ENCODE measurements at places on chromosomes 6 and 20.

- DNase-seq: no peak
These were observed 20.6 kb upstream of the BHLHE23 start for GRCh38 chr20:63027221-63027921.

DNA sequence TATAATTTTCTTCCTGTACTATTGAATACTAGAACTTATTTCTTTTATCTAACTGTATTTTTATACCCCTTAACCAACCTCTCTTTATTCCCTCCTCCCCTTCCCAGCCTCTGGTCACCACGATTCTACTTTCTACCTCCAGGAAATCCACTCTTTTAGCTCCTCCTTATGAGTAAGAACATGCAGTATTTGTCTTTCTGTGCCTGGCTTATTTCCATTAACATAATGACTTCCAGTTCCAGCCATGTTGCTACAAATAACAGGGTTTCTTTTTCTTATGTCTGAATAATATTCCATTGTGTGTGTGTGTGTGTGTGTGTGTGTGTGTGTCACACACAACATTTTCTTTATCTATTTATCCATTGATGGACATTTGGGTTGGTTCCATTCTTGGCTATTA is 152.3 kb upstream of the OLIG3 start:
- no peak for DNase-seq

- no peak for DNase-seq
These were observed 74.7 kb downstream of the ZHX3 start for GRCh38 chr20:41242807-41243206.

GRCh38 chr6:33205191-33206026 is 954 bp downstream of the HSD17B8 start:
- no peak for DNase-seq

DNA sequence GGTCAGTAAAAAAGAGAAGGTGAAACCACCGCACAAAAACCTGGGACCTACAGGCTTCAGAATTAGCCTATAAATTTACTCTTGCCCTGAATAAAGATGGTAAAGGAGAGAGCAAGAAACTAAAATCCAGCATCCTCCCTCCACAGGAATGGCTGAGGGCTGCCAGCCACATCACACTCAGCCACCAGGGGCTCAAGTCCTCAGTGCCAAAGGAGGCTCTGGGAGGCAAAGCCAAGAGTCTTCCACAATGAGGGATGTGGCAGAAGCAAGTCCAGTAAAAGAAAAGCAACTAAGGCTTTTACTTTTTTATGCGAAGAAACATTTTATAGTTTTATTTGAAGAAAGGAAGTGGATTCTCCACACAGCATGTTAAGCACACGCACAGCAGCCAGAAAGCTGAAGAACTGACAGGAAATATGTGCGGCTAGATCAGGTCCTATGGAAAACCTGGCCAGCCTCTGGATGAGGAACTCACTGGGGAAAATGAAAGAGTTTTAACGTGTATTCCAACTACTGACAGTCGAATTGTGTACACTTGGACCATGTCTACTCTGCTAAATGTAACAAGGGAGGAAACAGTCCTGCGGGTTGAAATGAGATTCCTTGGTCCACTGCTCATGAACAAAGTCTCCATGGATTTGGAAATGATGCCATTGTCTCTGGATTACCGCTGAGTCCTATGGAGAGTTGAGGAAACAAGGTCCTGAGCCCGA is 219.4 kb upstream of the SSTR4 start:
- no peak for DNase-seq

DNA sequence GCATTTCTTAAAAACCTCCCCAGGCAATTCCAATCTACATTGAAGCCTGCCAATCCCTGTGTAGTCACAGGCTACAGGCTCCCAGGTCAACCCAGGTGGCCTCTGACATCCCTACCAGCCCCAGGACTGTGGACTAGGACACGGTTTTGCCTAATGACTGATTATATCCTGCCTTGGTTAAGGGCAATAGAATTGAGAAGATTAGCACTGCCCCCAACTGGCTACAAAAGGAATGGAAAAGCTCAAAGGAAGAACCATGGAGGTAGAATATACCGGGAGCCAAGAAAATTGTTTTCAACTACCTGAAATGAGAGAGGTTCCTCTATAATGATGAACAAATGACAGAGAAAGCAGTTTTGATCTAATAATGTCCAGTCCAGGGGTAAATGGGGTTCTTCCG is 421.1 kb upstream of the AGPAT4 start:
- no peak for DNase-seq

GRCh38 chr6:117469791-117470190 is 12.7 kb upstream of the DCBLD1 start:
- DNase-seq: no peak

GRCh38 chr6:167441715-167442206 is 116.9 kb downstream of the TTLL2 start:
- DNase-seq: no peak

- DNase-seq: no peak
These were observed 80.2 kb upstream of the OPRM1 start for GRCh38 chr6:153958860-153959259.

DNA sequence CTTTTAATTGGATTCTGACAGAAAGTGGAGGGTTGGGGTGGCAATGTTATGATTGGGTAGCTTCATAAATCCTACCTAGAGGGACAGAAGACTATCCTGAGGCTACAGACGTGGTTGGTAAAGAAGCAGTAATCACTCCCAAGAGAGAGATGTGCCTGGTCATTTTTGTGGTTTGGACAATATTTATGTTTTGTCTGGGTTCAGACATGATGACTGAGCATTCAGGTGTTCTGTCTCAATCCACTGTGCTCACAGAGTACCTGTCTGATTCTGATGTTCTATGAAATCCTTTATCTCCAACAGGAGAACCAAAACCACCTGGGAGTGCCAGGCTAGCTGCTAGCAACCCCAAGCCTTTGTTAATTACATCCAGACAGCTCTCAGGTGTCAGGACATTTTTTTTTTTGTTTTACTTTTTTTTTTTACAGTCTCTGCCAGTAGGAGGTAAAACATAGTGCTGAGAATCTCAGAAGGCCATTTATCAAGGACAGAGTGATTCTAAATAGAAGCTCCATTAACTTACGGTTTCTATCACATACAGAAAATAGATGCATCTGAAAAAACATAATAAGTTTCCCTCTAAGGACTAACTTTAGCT is 1.6 kb upstream of the HLA-DQA1 start:
- DNase-seq: no peak

DNA sequence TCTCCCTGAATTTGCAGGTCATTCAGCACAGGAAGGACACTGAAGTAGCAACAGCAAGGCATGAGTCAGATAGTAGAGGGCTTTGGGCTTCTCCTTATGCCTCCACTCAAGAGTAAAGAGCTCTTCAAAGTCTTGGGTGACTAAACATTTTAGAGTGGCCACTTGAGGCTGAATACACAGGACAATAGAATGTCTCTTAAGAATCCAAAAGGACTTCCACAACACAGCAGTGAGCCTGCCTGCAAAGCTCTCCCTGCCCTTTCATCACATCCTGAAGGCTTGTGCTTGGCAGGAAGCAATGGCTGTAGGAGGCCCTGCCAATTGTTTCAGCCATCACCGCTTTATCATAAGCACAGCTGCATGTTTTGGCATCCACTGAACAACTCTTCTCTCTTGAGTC is 36.8 kb downstream of the FOXQ1 start:
- no peak for DNase-seq

- no peak for DNase-seq
These were observed 152.3 kb downstream of the OR2B2 start for GRCh38 chr6:27759930-27760329.

DNA sequence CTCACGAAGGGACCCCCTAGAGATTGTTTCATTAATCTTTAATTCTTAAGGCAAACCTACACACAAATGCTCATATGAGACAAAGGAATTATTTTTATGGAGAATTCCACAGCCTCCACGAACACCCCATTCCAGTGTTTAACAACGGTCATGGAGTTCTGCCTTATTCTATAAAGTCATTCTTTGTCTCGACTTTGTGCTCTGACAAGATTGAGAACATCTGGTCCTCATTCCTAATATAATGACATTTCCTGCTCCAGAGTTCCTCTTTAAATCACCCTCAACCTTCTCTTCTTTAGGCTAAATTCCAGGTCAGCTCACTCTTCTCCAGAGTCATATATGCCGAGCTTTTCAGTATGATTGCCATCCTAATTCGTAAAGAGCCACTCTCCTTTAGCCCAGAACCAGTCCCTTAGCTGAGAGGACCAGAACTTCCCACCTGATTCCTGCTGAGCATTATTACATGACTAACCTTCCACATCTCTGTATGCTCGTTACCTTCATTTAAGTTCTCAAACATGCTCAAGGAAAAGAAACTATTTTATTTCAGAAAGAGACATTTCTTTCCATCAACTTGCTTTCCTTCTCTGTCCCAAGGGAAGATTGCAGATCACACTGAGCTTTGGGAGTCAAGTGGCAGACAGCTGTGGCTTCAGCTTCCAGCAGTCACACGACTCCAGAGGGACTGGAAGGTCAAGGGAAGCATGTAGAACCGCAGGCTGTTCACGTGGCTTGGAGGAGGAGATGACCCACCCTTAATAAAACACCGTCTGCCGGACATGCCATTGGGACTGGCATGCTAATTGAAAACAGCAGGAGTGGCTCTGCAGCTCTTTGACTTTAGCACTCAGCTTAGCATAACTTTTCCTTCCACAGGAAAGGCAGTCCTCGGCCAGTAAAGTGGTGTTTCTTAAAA is 467.1 kb upstream of the HSF2 start:
- no peak for DNase-seq
